ENCODE measurements at places on chromosomes 12 and 14.
A peak's percentile ranks its signal among the peaks of the same experiment; 100 is the strongest.

GRCh38 chr12:2528001-2528400, 266.8 kb upstream of the FKBP4 start:
- DNase-seq: no peak

DNA sequence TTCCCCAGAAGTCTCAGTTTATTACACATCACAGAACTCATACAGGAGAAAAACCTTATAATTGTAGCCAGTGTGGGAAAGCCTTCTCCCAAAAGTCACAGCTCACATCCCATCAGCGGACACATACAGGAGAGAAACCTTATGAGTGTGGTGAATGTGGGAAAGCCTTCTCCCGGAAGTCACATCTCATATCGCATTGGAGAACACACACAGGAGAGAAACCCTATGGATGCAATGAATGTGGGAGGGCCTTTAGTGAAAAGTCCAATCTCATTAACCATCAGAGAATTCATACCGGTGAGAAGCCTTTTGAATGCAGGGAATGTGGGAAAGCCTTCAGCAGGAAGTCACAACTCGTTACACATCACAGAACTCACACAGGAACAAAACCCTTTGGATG, 20.1 kb downstream of the ZNF84 start:
- peak; percentile 24 for DNase-seq

GRCh38 chr12:128583453-128583852, 240.3 kb downstream of the SLC15A4 start:
- DNase-seq: no peak

DNA sequence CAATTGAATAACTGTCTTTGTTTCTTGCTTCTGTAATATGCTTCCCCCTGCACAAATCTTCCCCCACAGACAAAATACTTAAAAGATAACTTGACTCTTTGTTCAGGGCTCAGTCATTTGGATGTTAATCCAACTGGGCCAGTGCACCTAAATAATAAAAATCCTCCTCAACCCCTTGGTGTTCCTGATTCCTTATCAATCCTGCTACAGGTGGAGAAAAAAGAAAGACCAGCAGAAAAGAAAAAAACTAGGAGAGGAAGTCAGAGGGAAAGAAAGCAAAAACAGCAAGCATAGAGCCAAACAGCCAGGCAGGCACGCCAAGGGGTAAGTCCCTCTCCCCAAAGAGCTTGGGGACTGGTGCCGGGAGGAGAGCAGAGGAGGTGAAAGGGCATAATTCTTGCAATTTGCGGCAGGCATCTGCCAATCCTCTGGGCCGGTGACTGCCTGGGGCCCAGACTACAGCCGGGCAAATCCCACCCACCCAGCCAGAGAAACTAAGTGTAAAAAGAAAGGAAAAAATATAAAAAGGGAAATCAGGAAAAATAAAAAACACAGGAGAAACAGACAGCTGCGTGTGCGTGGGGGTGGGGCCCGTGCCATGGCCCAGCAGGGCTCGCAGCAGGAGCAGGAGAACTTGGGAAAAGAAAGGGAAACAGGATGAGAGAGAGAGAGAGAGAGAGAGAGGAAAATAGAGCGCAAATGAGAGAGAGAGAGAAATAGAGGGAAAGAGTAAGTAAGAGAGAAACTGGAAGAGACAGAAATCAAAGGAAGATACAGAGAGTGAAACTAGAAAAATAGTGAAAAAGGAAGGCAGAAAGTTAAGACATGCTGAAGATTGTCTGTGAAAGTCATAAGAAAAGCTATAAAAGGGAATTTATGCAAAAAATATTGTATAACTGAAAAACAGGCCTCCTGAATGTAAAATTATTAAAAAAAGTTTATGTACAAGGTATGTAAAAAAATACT, 21.4 kb downstream of the KLRK1 start:
- DNase-seq: no peak

DNA sequence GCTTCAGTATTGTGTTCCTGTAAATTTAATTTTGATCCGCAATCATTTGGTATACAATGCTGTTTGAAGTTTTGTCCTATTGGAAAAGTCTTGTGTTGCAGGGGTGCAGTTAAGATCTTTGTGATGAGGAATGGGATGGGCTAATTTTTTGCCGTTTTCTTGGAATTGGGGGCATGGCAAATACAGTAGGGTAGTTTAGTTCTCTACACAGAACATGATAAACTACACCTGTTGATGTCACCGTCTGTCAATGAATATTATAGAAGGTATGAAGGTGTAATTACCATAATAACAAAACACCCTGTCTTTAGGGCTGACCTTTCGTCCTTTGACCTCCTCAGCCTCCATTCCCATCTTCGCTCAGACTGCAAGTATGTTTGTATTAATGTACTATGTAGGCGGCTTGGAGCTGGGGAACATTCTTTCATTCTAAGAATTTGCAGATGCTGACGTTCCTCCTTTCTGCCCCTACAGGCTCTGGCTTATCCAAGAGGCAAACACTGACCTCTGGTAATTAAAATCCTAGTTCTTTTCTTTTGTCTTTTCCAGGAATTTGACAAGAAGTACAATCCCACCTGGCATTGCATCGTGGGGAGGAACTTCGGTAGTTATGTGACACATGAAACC, 1.7 kb downstream of the DYNLL1 start:
- DNase-seq: no peak

DNA sequence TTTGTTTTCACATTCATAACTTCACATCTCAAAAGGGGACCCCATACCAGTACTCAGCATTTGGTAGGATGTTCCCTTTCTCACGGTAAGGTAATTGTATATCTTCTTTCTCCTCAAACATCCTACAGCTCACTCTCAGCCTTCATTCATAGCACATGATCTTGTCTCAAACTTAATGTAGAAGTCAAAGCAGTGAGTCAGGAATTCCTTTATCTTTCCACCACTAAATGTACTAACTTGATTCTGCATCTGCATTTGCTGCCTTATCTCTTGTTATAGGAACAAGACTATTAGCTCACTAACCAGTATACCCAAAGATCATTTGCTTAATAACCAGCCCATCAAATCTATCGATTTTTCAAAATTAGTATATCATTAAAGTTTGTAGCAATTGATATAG, 22.9 kb downstream of the CPSF2 start:
- peak; percentile 87 for DNase-seq

- DNase-seq: no peak
Measured at GRCh38 chr12:32036477-32037263, 70.0 kb upstream of the BICD1 start.

DNA sequence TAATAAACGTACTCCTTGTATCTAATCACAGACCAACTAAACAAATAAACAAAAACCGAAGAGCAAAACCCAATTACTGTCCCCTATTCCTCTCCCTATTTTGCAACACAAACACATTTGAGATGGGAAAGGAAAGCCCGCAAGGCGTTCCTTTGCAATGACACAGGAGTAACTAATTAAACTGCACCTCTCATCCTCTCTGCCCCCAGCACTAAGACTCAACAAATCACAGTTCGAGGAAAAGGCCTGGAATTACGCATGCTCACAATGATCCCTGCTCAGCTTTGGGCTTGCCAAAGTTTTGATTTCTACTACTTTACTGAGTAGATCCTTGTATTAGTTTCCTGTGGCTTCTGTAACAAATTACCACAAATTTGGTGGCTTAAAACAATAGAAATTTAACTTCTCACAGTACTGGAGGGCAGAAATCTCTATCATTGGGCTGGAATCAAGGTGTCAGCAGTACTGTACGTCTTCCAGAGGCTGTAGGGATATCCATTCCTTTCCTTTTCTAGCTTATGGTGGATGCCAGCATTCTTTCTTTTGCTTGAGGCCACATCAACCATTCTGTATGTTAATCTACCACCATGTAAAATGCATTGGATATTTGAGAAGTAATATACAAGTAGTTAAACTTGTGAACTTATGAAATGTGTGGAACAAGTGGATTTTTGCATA, 123.0 kb downstream of the NAV3 start:
- no peak for DNase-seq

DNA sequence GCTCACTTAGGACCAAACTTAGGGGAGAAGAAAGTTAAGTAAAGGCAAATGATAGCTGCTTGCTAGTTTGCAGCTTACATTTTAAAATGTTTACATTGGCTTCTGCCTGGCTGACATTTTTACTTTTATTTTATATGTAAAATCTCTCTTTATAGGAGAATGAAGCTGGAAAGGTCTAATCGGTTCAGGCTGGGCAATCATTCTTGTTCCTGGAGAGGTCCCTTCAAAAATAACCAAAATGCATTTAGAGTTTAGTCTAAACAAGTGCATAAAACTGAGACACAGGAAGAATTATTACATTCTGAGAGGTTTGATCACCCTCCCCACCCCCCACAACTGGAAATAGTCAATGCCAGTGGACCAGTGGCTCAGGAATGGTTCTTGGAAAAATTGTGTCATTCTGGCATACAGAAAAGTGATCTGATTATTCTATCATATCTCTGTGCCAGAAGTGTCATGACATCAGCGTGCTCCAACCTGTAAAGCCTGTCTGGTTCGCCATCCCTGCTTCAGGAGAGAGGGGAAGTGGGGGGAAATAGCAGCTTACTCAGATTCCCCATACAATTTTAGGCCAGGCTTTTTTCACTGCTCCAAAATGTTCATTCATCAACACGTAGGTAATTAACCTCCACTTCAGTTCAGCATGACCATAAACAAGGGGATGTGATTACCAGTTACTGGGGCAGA, 4.2 kb downstream of the PRICKLE1 start:
- DNase-seq: no peak

- peak; percentile 73 for DNase-seq
Measured at GRCh38 chr12:104292872-104293794, 10.4 kb upstream of the EID3 start.

DNA sequence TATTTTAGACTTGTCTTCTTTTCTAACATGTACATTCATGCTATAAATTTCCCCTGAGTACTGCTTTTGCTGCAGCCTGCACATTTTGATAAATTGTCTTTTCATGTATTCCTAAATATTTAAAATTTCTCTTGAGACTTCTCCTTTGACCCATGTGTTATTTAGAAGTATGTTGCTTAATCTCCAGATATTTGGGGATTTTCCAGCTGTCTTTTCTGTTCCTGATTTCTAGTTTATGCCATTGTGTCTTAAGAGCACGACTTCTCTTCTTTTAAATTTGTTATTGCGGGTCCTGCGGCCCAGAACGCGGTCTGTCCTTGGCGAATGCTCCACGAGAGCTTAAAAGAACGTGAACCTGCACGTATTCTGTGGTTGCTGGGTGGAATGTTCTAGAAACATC, 136.4 kb downstream of the KIF26A start:
- DNase-seq: no peak

DNA sequence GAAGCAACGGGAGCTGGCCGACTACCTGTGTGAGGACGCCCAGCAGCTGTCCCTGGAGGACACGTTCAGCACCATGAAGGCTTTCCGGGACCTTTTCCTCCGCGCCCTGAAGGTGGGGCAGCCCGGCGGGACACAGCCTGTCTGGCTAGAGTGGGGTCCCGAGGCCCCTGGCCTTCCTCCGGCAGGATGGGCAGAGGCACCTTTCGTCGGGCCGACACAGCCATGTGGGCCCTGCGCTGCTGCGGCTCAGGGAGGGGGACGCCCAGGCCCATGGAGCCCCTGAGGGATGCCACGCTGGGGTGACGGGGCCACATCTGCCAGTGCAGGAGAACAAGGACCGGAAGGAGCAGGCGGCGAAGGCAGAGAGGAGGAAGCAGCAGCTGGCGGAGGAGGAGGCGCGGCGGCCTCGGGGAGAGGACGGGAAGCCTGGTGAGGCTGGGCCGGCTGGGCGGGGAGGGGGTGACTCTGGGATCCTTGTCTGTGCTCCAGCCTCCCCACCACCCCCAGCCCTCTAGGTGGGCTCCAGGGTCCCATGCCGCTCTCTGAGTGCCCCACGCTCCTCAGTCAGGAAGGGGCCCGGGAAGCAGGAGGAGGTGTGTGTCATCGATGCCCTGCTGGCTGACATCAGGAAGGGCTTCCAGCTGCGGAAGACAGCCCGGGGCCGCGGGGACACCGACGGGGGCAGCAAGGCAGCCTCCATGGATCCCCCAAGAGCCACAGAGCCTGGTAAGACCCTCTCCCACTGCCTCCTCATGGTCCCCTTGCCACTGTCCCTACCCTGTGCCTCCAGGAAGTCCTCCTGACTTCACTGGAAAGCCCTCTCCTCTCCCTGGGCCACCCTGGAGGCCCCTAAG, 10.9 kb upstream of the ADSS1 start:
- no peak for DNase-seq

DNA sequence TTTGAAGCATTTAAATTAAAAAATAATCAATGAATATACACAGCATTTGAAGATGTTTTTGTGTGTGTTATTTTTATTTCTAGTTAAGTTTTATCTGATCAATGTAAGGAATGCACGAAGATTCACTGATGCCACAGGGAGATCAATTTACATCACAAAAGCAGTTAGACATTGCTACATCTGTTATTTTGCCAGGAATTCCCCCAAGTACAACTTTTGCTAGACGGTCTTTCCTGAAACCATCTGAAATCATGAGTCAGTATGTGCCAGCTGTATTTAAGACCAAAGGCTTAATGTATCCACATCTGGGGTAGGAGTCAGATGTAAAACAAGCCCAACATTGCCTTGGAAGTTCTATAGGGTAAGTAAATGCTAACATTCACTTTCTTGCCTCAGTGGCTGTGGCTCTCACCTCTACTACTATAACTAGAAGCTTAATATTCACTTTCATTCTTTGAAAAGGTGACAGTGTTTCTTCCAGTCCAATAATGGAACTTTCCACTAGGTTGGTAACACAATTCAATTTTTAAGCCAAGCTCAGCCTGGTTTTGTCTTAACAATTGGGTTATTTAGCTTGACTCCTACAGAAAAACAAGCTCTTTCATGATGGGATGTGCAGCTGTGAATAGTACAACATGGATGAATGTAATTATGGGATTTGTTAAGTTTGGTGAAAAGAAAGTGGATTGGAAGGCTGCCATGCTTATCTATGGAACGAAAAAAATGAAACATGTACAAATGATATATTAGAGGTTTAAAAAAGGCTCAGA, 385.4 kb upstream of the TMEM132C start:
- no peak for DNase-seq

DNA sequence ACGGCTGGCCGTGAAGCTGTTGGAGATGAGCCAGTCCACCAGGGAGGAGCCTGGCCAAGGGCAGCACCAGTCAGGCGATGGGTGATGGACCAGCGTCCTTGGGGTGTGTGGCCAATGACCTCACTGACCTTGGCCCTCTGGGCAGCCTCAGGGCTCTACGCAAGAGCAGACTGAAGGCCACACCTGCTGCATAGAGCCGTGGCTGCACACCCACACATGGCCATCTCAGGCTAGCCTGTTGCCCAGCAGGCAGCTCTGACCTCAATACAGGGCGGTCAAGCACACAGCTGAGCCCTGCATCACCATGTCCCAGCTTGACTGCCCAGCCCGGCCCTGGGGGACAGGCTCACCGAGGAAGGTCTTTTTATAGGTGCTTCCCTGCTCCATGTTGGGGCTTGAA, 19.2 kb downstream of the PLEK2 start:
- no peak for DNase-seq

Measured in amniotic epithelial cell (primary cell).